ENCODE measurements at places on chromosomes 3 and 15.

GRCh38 chr3:194876403-194877095 lies 190.9 kb downstream of the FAM43A start:
- DNase-seq = no peak

GRCh38 chr3:149460117-149460516 lies 14.4 kb upstream of the TM4SF4 start:
- no peak for DNase-seq

GRCh38 chr3:54891540-54891897 lies 36.3 kb downstream of the LRTM1 start:
- DNase-seq = peak; percentile 37

DNA sequence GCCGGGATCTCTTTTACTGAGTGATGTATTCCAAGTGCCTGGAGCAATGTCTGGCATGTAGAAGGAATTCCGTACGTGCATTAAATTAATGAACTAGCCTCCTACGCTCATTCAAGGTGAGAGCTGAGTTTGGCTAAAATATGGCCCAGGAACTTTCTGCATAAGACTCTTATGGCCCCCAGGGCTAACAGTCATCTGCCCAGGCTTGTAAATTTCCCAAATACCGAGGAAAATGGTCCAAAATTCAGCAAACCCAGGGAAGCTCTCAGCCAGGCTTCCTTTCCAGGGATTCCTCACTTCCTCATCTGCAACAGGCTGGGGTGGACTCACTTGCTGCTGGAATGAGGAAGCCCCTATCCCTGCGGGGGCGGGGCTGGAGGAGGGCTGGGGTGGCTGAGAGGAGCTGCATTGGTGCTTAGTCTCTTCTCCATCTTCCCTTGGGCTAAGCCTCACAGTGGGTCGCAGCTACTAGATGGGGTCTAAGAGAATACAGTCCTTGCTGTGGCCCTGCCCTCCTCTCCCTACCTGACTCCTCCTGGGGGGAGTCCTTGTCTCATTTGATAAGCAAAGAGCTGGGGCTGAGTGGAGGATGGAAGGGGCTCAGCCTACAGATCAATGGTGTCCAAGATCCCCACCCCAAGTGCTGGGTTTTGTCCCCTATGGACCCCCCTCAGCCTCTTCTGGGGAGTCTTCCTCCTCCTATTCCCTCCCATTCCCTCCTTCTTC lies 28.5 kb upstream of the APOD start:
- no peak for DNase-seq

DNA sequence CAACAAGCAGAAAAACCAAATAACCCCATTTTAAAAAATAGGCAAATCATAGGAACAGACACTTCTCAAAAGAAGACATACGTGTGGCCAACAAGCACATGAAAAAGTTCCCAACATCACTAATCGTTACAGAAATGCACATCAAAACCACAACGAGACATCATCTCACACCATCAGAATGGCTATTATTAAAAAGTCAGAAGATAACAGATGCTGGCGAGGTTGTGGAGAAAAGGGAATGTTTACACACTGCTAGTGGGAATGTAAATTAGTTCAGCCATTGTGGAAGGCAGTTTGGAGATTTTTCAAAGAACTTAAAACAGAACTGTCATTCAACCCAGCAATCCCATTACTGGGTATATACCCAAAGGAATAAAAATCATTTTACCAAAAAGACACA lies 60.7 kb downstream of the ABI3BP start:
- DNase-seq = no peak

DNA sequence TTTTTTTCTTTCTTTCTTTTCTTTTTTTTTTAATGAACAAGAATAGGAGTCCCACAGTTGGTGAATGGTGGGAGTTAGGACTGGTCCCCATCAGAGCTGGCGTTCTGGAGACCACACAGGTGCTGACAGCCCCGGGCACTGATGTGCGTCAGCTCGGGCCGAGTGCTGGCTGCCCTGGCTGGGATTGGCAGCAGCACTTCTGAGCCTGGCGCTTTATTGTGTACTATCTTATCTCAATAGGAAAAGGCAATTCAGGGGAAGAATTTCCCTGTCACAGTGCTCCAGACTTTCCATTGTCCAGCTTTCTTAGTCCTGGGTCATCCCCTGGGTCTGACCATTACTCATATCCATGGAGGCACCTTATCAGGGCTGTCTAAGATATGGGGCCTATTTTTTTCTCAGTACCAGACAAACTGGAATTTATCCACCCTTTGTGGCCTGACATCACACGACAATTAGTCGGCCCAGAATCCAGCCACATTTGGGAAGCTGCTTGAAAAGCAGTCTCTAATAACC lies 54.1 kb downstream of the TMEM44 start:
- no peak for DNase-seq

GRCh38 chr3:112610121-112610520 lies 30.8 kb downstream of the CCDC80 start:
- DNase-seq = no peak

DNA sequence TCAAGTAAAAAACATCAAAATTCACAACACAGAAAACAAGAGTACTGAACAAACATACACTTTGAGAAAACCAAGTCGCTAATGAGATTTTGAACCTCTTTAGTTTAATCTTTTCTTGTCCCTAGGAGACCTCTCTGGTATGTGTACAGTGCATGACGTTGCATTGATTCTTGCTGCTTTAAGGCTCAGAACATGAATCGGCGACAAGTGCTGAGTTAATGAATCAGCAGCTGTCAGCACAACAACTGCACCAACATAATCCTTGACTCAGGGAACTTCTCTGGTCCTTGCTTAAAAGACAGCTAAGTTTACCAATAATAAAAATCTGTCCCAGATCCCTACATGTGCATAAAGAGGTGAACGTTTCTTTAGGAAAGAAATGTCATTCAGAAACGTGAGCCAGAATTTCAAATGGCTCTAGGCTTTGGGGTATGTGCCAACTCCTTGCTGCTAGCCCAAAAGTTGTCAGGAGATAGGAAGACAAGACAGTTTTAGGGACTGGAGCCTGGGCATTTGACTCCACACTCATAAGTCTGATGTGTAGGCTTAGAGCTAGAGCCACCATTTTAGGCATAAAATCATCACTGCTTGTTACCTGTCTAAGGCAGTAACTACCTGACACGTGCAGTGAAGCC lies 86.9 kb downstream of the IL5RA start:
- DNase-seq = no peak

GRCh38 chr3:139104062-139104461 lies 59.4 kb upstream of the PRR23C start:
- no peak for DNase-seq

DNA sequence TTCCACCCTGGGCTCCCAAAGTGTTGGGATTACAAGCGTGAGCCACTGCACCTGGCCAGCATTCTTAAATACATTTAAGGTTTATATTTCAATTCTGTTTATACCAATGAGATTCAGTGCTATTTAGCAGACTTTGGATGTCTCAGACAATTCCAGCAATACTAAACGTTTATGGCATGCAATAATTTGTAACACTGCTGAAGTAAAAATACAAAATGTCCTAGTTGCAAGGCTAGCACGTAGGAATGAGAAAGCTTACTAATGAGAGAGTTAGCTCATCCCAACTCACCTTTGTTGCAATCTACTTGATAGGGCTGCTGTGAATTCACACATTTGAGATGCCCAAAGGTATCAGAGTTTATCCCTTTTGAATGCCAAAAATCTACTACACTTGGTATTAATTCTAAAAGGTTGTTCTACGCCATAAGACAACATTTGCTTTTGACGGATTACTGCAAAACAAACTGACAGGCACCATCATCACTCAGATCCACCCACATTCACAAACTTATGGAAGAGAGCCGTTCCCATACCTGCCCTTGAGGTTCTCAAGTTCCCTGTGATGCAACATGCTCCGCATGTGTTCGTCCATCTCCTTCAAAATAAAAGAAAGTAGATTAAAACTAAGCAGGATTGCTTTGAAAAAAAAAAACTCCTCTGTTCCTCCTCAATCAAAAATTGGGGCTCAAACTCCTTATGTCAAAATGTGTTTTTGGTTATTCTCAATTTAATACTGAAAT lies 25.3 kb downstream of the ZNF106 start:
- DNase-seq = no peak

GRCh38 chr15:36323615-36324014 lies 255.8 kb upstream of the CDIN1 start:
- no peak for DNase-seq

DNA sequence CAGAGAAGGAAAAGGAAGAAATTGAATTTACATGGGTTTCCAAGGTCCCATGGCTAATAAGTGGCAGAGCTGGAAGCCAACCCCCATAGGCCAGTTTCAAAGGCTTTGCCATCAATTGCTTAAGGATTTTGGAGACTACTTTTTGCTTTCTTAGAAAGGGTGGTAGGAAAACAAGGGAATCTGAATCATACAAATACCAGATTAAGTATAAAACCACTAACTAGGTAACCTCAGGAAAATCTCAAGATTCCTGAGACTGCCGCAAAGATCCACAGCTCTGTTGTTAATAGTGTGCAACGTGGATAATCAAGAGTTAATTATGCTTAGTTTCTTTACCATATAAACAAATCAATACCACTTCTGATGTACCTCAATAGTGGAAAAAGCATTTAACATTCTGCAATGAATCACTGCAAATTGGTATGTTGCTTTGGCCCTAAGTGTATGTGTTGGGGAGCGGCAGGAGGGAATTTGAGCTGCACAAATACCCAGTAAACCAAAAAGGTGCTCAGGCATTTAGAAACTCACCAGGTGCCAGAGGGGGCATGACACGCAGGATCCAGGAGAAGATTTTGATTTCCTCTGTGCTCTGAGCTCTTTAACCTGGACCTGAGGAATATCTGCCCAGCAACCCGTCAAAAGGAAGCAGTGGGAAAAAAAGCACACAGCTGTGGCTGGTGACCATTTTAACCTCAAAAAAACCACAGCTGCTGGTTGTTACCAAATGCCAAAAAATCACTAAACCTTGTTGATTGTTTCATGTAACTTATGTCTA lies 22.0 kb downstream of the AADAC start:
- DNase-seq = no peak

DNA sequence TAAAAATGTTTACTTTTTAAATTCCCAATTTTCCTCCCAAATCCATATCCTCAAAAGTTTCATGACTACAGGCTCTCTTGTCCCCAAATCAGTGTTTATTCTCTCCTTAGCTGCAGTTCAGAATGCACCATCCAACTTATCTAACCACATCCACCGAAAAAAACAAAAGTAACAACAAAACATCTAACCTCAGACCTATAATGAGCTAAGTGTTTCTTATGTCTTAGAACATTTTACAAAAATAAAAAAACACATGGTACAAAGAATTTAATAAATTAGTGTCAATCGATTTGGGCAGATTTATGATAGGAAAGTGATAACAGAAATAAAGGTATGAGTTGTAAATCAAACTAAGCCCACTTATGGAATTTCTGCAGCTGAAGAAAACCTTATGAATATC lies 13.6 kb downstream of the SATB1 start:
- DNase-seq = no peak

DNA sequence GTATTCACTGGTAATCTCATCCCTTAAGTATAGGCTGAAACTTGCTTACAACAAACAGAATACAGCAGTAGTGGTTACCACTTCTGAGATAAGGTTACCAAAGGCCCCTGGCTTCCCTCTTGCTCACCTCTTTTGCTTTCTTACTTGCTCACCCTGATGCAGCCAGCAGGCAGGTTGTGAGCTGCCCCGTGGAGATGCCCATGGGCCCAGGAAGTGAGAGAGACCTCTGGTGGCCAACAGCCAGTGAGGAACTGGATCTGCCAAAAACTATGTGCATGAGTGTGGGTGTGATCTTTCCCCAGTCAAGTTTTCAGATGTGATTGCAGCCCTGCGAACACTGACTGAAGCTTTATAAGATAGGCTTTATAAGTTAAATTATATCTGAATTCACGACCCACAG lies 48.7 kb downstream of the NMNAT3 start:
- DNase-seq = no peak

DNA sequence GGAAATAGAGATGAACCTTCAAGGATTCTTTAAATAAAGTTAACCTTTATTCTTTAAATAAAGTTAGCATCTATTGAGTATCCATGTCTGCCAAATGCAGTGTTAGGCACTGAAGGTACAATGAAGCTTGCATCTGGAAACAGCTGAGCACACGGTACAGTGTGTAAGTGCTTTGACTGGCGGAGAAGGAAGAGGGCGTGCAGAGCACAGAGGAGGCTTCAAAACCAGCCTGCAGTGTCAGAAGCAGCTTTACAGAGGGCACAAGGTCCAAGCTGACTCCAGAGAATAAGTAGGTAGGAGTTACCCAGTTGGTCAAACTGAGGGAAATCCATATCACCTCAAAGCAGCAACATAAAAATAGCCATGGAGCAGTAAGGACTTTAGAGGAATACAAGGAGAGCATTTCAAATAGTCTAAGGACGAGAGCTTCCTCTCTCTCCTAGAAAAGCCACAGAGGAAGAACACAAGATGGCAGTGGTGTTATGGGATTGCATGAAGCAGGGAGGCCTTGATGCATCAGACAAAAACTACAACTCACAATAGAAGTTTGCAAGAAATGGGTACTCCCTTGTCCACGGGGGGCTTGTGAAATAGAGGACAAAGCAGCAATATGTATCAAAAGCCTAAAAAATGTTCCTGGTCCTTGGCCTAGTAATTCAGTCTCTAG lies 60.3 kb upstream of the PPP2R3A start:
- no peak for DNase-seq

GRCh38 chr3:190426806-190427507 lies 22.7 kb downstream of the TMEM207 start:
- DNase-seq = no peak

DNA sequence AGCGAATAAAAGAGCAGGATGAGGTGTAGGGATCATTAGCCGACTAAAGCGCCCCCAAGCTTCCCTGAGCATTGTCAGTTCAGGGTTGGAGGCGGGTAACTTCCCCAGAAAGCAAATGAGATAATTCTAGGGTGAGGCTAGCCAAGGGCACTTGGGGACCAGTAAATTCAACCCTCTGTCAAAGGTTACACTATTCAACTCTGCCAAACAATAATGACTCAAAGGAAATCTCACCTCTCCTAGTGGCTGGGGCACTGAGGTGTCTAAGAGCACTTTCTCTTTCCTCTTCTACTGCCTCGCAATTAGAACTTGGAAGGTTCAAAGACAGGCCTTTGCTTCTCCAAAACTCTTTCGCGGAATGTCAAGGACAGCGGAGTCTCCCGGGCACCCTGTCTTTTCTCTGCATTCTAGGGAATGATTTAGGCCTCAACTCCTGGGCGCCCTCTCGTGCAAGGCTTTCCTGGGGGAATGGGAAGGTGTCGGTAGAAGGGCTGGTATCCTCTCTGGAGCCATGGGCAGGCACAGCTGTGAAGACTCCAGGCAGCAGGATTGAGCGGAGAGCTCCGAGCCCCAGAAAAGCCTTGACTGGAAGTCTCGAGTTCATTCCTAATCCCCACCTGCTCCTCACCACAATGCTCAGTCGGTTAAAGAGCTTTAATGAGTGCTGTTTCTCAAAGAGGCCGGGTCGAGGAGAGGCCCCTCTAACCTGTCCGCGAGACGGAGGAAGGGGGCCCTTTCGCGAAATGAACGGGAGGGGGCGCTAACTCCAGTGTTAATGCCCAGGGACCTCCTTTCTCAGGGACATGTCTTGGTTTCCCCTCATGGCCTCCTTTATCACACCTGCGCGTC lies 21.9 kb downstream of the ZIC4 start:
- peak; percentile 59 for DNase-seq

GRCh38 chr3:197219619-197220018 lies 78.8 kb downstream of the DLG1 start:
- no peak for DNase-seq

- no peak for DNase-seq
Measured at GRCh38 chr15:75942464-75942863, 38.8 kb downstream of the FBXO22 start.

All from nephron progenitor cell (in vitro differentiated cells).